ENCODE measurements at places on chromosomes 7 and 10. TPM values are rescaled to one million over a fixed set of nuclear protein-coding genes. Genes with fewer than 3 reads are reported as not detected.

The SCD gene
- total RNA-seq = 253 TPM

The NPTX2 gene
- not detected for total RNA-seq

GRCh38 chr10:100887761-100888296, 24.9 kb upstream of the SLF2 start:
- no peak for DNase-seq

GRCh38 chr10:100470367-100470766, 7.6 kb downstream of the WNT8B start:
- DNase-seq = no peak

GRCh38 chr10:60663850-60664249, 114.4 kb upstream of the CDK1 start:
- DNase-seq = no peak

DNA sequence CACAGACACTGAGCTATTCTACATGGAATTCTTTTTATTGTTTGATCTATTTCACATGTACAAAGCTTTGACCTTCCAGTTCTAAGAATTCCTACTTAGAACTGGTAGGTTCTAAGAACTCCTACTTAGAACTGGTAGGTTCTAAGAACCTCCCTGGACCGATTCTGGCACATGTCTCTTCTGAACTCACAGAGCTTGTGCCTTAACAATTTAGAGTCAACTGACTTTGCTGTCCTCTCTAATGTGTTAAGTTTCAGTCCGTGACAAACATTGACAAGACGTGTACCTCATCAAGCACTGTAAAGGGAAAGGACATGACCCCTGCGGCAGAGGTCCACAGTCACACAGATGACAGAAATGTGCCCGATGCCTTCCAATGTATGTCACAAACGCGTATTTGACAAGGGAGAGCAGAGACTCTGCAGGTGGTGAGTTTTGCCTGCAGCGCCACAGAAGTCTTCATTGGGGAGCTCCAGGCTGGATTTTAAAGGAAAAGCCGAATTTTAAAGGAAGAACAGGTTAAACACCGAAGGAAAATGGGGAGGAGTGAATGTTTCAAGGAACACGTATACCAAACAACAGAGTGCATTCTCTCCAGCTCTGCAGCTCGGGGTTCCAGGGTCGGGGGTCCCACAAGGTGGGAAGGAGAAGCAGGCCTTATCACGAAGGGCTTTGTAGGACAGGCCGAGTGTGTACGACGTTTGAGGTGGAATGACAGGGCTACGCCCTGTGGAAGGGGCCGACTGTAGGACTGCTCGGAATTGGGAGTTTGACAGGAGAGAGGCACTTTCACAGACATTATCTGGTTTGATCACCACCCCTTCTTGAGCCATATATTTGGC, 161.1 kb upstream of the KLF14 start:
- peak; percentile 43 for DNase-seq

DNA sequence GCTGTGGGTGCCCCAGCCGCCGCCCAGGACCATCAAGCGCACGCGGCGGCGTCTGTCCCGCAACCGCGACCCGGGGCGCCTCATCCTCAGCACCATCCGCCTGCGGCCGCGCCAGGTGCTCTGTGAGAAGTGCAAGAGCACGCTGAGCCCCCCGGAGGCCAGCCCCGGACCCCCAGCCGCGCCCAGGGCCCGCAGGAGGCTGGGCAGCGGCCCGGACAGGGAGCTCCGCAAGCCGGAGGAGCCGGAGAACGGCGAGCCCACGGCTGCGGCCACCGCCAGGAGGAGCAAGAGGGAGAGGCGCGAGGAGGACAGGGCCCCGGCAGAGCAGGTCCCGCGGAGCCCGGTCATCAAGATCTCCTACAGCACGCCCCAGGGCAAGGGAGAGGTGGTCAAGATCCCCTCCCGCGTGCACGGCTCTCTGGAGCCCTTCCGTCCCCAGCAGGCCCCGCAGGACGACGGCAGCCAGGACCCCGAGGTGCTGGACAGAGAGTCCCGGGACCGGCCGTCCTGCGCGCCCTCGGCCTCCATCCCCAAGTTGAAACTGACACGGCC, 8.0 kb downstream of the PWWP2B start:
- DNase-seq = no peak

DNA sequence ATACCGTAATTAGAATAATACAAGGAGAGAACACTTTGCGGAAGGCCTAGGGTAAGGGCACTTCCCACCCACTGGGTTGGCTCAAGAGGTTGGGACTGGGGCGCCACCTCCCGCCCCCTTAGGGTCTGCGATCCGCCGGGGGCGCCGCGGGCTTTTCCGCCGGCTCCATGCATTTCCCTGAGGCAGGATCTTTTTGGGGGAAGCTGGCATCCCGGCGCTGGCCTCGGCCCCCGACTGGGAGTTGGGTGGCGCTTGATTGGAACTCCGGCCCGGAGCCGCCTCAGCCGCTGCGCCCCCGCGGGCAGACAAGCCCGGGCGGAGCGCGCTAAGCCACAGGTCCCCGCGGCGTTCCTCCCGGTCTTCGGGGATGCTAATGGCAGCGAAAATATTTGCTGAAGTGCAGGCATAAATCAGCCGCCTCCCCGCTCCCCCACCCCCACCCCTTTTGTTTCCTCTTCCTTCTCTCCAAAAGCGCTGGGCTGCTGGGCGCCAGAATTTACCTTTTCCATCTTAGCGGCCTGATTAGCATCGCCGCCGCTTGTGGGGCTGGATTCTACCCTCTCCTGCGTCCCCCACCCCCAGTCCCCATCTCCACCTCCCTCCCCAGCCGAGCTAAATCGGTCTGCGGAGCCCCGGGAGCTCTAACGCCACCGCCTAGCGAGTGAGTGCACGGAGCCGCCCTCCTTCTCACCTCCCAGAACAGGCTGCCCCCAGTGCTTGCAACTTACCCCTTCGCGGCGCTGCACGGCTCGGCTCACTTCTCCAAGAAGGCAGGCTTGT, 5.1 kb downstream of the UNC5B start:
- DNase-seq = no peak

GRCh38 chr7:479115-479947, 40.3 kb downstream of the PDGFA start:
- DNase-seq = no peak

GRCh38 chr7:2484868-2485267, 8.7 kb upstream of the GRIFIN start:
- no peak for DNase-seq

- DNase-seq = no peak
Measured at GRCh38 chr7:80634505-80634904, 3.9 kb upstream of the CD36 start.

- DNase-seq = no peak
Measured at GRCh38 chr7:36283711-36284130, 105.9 kb upstream of the ANLN start.

DNA sequence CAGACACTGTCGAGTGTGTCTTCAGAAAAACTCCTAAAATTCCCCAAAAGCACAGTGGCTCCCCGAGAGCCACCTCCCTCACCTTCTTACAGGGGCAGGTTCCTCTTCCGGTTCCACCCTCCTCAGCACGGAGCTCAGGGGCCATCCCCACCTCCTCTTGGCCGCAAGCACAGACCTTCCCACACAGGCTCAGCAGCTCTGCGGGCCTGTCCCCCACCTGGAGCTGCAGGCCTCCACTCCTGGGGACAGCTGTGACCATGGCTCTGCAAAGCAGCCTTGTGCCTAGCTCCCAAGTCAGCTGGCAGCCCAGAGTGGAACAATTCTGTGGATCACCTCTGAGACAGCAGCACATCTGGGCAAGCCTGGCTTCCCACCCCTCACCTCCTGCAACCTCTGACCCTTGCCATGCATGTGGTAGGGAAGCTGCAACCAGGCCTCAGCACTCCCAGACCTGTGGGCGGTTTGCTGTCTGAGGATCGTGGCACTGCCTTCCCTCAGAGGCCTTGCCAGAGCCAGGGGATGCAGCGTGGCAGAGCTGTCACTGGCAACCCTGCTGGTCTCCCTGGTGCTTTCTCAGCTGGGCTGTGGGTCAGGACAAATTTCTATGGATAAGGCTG, 79.7 kb downstream of the ALOX5 start:
- no peak for DNase-seq

- DNase-seq = no peak
Measured at GRCh38 chr10:10392511-10392910, 625.2 kb upstream of the CELF2 start.

GRCh38 chr7:142611566-142612236, 137.6 kb upstream of the PRSS1 start:
- no peak for DNase-seq

DNA sequence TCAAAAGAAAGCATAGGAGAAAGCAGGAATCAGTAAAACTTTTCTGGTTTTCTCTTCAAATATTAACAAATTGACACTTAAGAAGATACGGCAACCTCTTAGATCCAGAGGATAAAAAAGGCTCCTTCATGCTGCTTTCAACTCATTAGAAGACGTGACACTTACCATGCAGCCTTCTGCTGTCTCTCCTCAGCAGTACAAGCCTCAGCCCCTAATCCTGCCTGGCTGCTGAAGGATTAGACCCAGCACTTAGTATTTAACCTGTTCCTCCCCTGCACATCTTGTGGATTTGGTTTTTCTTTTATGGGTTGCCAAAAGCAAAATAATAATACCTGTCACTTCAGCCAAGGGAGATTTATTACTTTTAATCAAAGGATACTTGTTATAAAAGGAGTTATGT, 108.4 kb downstream of the LYZL1 start:
- no peak for DNase-seq

DNA sequence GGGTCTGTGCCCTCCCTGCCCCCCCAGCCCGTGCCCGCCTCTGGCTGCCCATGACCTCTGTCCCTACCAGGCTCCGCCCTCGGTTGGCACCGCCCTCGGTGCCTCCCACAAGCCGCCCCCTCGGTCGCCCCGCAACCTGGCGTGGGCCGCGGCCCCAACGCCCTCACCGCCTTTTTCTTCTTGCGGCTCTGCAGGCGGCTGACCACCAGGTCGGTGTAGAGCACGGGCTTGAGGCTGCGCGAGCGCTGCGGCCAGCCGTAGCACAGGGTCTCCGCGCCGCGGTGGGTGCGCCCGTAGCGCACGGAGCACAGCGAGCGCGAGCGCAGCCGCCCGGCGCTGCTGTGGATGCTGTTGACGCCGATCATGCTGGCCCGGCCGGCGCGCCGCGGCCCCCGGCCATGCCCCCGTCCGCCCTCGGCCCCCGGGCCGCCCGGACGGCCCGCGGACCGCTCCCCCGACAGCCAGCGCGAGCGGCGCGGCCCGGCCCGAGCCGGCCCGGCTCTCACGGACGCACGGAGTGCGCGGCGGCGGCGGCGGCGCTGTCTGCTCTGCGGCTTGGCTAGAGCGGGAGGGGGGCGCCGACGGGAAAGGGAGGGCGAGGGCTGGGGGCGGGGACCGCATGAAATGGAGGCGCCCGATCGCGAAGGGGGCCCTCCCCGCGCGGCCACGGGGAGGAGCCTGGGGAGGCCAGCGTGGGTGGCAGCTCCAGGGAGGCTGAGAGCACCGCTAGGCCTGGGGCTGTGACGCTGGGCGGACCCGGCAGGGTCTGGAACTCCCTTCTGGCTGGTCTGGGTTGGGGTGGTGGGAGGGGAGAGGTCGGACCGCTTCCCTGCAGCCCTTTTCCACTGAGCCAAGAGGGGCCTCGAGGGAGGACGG, 9.6 kb downstream of the PSD start:
- no peak for DNase-seq

- DNase-seq = no peak
Measured at GRCh38 chr7:26348234-26348851, 56.7 kb downstream of the SNX10 start.
